ENCODE measurements at places on chromosomes 13 and 19.
A peak's percentile ranks its signal among the peaks of the same experiment; 100 is the strongest.

DNA sequence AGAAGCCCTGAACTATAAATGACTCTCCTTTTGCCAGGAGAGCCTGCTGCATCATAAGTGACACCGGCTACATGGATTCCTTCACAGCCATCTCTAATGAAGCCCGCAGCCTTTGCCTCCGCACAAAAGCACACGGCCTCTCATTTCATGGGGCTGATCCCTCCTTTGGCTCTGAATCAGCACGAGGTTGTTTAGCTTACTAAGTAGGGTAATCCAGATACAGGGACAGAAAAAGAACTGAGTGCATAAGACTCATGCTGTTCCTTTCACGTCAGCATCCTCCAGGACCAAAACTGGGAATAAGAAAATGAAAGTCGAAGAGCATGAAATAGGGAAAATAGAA is 136.3 kb downstream of the DCT start:
- DNase-seq, result no peak

GRCh38 chr13:94710881-94711560 is 1.3 kb downstream of the SOX21 start:
- no peak for DNase-seq

DNA sequence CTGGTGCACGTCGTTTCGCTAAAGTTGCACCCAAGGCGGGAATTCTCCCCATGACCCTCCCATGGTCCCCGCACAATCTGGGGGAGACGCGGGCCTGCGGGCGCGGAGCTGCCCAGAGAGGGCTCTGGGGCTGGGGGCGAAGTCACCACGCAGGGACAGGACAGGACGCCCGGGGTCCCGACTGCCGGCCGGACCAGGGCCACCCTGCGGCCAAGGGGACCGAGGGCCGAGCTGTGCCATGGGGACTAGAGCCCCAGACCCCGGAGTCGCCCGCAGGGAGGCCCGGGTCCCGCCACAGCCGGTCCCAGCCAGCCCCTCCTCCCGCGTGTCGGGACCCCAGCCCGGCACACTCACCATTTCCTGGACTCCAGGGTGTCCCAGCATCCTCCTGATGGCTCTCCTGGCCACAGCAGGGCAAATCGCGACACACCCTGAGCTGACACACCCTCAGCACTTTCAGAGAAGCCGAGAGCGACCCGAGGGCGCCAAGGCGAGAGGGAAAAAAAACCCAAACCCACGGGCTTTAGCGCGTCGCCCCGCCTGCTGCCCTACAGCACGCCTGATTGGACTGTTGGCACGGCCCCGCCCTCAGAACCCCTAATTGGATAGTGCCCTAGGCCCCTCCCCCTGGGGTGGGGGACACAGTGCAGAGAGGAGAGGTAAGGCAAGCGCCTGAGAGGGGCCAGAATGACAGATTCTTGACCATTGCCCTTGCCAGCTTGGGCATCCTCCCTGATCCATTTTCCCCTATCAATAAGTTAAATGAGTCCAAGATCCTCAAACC is 28.6 kb downstream of the ZNF44 start:
- DNase-seq, result no peak

- peak; percentile 4 for DNase-seq
Measured at GRCh38 chr19:46571495-46571894, 29.6 kb upstream of the CALM3 start.

DNA sequence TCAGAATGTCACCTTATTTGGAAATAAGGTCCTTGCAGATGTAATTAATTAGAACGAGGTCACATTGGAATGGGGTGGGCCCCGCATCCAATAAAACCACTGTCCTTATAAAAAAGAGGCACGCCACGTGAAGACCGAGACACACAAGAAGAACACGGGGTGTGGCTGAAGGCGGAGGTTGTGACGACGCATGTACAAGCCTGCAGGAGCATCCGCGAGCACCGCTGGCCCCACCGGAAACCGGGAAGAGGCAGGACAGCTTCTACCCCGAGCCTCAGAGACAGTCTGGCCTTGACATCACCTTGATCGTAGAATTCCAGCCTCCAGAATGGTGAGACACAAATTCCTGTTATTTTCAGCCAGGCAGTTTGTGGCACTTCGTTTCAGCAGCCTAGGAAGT is 177.9 kb downstream of the COL4A1 start:
- DNase-seq, result no peak

DNA sequence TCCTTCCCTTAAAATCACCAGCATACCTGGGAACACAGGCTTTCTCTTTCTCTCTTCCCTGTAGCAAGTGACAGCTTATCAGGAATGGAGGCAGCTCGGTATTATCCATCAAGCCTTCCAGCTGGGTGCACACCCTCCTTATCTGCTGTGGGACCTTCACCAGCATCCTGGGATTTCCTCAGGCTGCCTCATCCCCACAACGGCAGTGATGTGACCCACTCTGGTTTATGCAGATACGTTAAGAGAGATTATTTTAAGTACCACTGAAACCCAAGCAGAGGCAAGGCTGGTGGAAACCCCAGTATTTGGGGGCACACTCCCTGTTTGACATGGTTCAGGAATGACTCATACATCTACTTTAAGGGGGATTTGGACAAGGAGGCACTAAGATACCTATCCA is 192.1 kb downstream of the TM9SF2 start:
- DNase-seq, result no peak

DNA sequence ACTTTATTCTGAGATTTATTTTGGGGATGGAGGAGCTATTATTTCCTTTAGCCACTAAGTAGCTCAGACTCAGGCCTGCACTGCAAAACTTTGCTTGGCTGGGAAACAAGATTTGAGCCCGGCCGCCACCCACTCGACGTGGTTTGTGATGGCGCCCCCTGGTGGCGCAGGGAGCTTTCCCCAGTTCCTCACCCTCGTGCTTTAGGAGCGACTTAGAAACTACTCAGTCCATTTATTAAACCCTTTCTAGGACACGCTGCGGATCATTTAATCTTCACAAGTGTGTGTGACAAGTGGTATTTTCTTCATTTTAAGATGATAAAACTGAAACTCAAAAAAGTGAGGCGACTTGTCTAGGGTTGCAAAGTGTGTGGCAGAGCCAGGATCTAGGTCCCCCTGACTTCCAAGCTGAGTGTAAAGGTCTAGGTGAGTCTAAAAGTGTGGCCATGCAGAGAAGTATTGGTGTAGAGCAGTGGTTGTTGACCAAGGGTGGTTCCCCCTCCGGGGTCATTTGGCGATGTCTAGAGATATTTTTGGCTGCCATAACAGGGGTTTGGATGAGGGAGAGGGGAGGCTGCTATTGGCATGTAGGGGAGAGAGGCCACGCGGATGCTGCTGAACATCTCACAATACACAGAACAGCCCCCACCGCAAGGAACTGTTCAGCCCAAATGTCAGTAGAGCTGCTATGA is 2.2 kb downstream of the CXCL17 start:
- peak; percentile 54 for DNase-seq

GRCh38 chr19:18023622-18024251 is 15.8 kb downstream of the ARRDC2 start:
- peak; percentile 94 for DNase-seq

GRCh38 chr19:41641879-41642485 is 15.1 kb upstream of the CEACAM4 start:
- peak; percentile 43 for DNase-seq

DNA sequence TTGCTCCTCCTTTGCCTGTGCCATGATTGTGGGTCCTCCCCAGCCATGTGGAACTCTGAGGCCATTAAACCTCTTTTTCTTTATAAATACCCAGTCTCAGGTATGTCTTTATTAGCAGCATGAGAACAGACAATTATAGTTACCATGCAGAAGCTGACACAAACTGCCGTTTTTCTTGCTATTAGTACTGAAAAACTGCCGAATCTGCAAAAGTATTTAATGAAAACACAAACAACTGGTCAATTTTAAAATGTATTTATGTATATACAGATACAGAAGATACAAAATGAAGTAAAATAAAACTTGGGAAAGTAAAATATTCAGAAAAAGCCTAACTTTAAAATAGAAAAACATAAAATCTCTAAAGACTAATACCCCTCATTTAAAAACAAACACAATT is 206.3 kb downstream of the DIAPH3 start:
- DNase-seq, result no peak

DNA sequence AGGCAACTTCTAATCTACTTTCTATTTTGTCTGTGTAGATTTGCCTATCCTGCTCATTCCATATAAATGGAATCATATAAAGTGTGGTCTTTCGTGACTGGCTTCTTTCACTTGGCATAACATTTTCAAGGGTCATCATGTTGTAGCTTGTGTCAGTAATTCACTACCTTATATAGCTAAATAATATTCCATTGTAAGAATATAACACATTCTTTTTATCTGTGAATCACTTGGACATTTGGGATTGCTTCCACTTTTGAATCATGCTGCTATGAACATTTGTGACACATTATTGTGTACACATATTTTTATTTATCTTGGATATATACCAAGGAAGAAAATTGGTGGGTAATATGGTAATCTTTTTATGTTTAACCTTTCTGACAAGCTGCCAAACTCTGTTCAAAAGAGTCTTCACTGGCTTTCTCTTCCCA is 89.0 kb upstream of the CSNK1A1L start:
- DNase-seq, result no peak

DNA sequence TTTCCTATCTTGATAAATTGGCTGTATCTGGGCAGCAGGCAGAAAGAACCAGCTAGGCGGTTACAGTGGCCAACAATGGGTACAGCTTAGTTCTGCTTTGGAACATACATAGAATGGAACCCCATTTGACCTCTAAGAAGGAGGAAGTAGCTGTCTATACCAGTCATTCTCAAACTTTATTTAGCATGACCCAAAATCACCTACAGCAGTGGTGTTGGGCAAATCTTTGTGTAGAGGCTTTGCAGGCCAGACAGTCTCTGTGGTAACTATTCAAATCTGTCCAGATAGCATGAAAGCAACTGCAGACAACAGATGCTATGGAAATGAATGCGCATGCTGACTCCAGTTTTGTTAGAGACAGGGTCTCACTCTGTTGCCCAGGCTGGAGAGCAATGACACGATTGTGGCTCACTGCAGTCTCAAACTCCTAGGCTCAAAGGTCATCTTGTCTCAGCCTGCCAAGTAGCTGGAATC is 12.0 kb upstream of the KCNC3 start:
- peak; percentile 7 for DNase-seq

- DNase-seq, result no peak
Measured at GRCh38 chr13:62309904-62310303, 894.3 kb upstream of the PCDH20 start.

Data from GDM1 (cell line).